ENCODE measurements at places on chromosomes 1 and 21. TPM values are rescaled to one million over a fixed set of nuclear protein-coding genes. Genes with fewer than 3 reads are reported as not detected.
A peak's percentile ranks its signal among the peaks of the same experiment; 100 is the strongest.

GRCh38 chr1:82318265-82318664 is 517.5 kb downstream of the ADGRL2 start:
- DNase-seq: no peak

DNA sequence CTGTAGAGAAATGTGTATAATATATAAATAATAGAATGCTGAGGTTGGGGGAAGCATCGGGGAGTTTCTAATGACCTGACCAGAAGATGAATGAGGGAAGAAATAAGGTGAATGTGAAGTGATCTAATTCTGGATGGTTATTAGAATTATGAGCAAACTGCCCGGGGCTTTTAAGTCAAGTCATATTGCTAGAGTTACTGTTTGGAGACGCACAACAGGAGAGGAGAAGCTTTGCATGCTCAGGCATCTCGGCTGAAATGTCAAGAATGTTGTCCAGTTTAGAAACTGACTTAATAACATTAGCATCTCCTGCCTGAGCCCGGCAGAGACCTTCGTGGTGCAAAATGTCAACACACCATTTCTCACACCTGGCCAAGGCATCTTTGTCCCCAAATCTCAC is 119.1 kb downstream of the RRAGC start:
- no peak for DNase-seq

GRCh38 chr1:200894712-200895442 is at the start of gene INAVA:
INAVA (plus strand) TSS chr1:200894900; CDS start chr1:200898401, 3,501 bp downstream.
- no peak for DNase-seq

DNA sequence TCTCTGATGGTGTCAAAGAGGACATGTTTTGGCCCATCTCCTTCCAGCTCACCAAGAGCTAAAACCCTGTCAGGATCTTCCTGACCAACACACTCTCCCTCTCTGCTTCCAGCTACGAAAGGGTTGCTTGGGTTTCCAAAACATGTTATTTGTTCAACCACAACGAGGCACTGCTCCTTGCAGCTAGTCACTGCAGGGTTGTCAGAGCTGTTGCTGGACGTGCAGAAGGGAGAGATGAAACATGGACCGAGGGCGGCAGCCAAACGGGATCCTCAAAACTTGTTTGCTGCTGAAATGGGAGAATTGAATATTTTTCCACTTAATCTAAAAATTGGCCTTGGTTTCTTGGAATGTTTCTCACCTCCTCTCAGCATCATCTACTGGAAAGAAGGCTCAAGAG is 12.4 kb downstream of the ZBTB18 start:
- peak; percentile 49 for DNase-seq

GRCh38 chr1:42258218-42258617 is 76.8 kb downstream of the FOXJ3 start:
- no peak for DNase-seq

LCE1E gene
- total RNA-seq: not detected

DNA sequence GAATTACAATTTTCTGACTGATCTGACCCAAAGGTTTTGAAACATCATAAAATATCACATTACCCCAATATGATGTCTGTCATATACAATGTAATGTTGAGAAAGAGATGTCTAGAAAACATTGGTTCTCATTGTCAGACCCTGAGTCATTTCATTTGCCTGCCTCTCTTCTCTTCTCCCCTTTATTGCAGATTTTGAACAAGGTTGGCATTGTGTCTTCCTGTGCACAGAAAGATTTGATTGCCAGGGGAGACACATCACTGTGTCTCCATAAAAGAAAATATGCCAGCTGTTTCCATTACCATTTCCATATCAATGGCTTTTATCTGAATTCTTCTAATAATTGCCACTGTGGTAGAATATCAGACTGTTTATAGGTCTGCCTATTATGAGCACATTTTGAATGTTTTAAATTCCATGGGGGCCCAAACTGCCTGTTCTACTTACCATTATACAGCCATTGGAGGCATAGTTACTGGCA is 65.6 kb downstream of the IFI44 start:
- no peak for DNase-seq

- DNase-seq: no peak
These were observed 54.0 kb upstream of the CTTNBP2NL start for GRCh38 chr1:112341986-112342385.

DNA sequence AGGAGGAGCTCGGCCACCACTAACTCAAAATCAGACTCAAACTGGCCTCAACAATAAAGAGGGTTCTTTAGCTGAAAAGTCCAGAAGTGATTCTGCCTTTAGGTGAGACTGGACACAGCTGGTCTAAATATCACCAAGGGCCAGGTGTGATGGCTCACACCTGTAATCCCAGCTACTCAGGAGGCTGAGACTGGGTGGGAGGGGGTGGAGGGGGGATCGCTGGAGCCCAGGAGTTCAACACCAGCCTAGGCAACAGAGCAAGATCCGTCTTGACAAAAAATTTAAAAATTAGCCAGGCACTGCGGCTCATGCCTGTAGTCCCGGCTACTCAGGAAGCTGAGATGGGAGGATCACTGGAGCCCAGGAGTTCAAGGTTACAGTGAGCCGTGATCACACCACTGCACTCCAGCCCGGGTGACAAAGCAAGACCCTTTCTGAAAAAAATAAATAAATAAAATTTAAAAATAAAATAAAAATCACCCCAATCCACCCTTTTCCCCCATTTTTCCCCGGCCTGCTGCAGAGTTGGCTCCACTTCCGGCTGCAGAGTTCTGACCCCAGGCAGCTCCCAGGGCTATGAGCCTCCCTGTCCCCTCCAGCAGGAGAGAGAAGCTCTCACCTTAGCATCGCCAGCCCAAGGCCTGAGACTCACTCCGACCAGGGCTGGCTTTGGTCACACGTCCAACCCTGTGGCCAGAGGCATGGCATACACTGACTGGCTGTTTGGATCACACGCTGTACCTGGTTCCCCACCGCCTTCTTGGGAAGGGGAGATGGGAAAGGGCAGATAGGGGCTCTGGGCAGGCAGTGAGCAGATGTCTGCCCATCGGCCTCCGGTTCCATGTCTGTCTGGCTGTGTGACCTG is 87.3 kb upstream of the IFFO2 start:
- DNase-seq: no peak

DNA sequence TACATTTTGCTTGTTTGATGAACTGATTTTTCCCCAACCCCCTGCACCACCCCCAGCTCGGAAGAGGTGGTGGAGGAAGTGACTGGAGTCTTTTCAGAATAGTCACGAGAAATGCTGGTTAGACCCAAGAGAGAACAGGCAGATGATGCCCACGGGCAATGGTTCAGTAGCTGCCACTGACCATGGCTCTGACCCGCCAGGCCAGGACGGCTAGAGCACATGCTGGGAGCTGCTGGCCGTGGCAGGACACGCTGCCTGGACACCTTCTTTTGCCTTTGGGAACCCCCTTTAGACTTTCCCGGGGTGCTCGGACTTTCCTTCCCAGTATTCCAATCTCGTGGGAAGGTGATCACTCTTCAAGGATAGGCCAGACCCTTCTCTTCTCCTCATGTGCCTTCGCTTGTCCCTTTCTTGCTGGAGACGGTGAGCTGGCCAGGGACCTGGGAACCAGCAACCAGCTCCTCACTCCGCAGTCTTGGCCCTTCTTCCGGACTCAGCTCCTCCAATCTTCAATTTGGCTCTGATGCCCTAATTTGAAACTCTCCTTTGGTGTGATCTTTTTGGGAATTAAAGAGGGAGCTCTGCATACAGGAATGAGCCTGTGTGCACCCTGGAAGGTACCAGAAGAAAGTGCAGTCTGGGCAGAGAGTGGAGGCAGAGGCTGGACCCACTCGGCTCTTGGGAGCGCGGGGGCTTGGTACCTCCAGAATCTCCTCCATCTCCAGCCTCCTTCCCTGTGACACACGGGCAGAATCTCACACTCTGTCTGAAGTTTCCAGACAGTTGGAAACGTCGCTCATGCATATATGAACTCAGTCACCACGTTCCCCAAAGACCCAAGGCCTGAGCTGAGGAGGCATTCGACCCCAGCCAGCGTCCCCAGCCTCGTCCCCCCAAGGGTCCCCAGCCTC is 4.0 kb upstream of the PDE9A start:
- DNase-seq: no peak

DNA sequence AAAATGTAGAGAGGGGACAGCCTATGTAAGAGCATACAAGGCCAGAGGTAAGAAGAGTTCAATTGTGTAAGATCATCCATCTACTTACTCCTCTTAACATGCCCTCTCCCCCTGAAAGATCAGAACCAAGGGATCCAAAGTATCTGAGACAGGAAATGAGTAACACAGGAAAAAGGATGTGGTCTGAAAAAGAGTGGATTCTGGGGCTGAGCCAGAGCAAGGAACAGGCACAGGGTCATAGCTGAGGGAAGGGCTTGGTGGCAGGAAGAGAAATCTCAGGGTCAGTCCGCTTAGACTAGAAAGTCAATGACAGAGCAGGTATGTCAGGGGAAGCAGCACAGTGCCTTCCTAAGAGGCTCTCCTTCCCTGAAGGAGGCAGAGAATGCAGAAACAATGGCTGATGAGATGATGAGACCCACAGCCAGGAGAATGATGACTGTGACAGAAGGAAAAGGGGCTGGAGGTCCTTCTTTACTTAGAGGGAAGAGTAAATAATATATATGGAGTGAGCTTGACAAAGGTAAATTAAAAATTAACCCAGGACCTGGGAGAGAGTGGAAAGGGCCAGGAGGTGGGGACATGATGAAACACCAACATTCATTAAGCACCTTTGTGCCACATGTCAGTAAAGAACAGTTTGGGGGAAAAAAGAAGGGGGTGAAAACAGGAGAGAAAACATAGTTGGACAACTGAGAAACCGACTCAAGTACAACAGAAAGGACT is 26.2 kb upstream of the A3GALT2 start:
- DNase-seq: peak; percentile 63

DNA sequence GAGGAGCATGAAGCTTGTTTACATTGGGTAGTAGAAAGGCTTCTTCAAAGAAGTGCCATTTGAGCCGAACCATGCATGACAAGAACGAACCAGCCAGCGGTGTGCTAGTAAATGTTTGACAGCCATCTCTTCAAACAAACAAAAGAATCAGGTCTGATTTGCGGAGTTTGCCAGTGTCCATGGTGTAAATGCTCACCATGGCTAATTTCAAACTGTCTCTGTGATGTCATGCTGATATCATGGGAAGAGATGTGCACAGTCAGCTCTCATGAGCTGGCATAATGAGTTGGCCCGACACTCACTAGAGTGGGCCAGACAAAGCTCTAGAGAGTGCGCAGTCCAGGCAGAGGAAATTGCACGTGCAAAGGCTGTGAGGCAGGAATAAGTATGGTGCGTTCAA is 101.1 kb downstream of the KAZN start:
- DNase-seq: no peak

- DNase-seq: no peak
These were observed 123.1 kb downstream of the CLIC6 start for GRCh38 chr21:34791776-34792503.

DNA sequence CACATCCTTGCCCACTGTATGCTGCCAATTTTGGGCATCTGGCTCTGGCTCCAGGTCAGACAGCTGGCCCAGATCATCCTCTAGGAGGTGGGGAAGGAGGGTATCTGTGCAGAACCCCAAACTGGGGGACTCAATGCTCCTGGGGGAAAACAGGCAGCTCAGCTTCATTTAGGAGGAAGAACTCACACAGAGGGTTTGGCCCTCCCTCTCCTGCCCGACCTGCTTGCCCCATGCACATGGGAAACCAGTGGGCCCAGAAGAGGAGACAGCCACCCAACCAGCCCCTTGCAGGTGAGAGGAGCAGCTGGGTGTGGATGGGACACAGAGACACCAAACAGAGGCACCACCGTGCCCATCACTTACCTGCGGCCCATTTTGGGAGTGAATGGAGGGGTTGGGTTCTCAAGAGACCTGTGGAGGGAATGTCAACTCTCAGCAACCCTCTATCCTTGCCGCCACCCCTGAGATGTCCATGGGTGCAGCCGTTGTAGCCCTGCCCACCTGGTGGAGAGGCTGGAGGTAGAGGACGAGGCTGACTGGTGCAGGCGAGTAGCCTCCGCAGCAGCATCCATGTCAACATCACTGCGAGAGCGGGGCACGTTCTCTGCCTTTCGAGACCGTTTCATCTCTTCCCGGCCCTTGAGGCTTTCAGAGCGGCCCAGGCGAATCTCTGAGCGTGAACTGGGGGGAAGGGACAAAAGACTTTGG is 27.5 kb downstream of the LRRC71 start:
- DNase-seq: no peak

GRCh38 chr1:213979751-213980586 is 7.8 kb upstream of the PROX1 start:
- DNase-seq: no peak

GRCh38 chr21:40615505-40616376 is 231.2 kb downstream of the DSCAM start:
- DNase-seq: no peak

GRCh38 chr1:6259491-6260362 is 1.2 kb downstream of the GPR153 start:
- DNase-seq: peak; percentile 96

GRCh38 chr1:5830771-5831599 is 161.2 kb downstream of the NPHP4 start:
- no peak for DNase-seq

- peak; percentile 94 for DNase-seq
These were observed at the start of gene LRRC71 for GRCh38 chr1:156920233-156921052. LRRC71 (plus strand) TSS chr1:156920632; CDS start chr1:156920804, 172 bp downstream.

- DNase-seq: no peak
These were observed 95.6 kb downstream of the RERE start for GRCh38 chr1:8721679-8722324.

DNA sequence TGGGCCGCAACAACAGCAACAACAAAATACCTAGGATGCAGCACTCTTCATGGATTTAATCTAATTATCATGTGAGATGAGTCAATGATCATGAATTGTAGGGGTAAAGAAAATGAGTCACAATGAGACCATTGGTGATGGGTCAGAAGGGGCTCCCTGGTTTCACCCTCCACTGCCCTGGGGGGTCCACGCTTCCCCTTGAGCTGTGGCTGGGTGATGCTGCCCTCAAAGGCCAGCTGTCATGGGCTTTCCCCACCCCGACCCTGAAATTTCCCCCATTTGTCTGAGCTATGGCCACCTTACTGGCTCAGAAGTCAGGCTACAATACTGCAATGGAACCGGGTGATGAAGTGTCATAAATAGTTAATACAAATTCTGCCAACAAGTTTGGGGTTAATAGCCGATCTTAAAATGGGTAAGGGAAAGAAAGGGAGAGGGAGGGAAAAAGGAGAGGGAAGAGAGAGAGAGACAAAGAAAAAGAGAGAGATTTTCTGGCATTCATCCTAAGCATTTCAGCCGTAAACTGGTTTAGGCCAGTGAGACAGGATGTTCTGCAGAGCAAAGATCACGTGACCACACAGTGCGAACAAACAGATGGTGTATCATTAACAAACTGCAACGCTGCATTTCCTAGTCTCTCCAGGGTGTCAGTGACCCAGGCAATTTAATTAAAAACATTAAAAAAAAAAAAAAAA is 143.4 kb upstream of the ERRFI1 start:
- DNase-seq: peak; percentile 86

DNA sequence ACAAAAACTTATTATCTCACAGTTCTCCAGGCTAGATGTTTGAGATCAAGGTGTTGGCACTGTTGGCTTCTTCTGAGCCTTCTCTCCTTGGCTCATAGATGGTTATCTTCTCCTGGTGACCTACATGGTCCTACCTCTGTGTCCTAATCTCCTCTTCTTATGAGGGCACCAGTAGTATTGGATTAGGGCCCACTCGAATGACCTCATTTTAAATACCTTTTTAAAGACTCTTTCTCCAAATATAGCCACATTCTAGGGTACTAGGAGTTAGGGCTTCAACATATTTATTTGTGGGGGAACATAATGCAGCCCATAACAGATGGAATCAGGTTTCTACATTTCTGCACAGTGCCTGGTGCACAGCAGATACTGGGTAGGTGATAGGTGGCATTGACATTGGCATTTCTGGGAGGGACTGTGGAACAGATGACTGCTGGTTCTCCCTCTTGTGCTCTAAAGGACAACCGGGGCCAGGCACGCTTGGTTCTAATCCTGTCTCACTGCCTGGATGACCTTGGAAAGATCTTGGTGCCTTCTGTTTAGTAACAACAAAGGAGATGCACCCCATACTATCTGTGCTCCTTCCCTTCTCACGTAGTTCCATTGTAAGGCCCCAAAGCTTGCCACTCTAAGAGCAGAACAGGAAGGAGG is 140.3 kb downstream of the PLPP3 start:
- no peak for DNase-seq
